ENCODE measurements at places on chromosomes 5 and 9.

GRCh38 chr5:169812786-169813185, 167.5 kb downstream of the INSYN2B start:
- no peak for DNase-seq

DNA sequence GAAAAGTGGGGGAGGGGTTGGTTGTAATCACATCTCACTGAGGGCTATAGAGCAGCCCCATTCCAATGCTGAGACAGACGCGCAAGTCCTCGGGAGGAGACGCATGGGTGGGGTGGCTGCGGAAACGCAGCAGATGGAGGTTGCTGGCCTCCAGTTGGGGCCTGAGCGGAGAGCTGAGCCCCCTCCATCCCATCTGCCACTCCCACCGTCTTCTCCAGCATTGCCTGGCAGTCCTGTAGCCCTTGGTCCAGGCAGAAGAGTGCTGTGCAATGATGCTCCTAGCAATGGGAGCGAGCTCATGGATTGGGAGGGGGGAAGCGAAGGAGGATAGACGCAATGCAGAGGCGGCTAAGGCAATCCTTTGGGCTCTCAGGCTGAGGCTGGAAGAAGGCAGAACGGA, 79.4 kb upstream of the GLRA1 start:
- no peak for DNase-seq

DNA sequence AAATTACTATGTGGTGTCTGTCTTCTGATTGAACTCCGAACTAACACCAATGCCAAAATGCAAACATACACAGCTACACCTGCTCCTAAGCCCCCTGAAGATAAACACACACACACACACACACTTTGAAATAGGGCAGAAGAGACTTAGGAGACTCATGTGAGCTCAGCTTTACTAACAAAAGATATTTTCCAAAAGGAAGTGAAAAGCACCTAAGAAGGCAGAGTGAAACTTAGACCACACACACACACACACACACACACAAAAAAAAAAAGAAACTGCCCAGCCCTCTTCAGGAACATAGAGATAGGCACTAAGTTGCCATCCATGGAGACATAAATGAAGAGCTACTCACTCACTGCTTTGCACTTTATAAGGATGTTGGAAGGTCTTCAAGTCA, 45.2 kb upstream of the APC start:
- no peak for DNase-seq

DNA sequence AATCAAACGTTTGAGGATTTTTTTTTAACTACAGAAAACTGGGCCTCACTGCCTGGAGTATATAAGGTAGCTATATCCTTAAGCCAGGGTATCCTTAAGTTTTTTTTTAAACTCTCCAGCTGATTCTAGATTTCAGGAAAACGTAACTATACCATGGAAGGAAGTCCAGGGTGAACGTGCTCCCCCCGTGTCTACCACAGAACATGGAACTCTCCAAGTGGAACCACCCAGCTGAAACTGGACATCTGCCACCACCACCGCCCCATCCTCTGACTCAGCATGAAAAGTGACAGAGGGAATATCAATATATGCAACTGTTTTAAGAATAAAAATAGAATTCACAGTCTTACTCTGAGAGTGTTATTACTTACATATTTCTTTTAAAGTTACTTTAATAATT, 61.3 kb downstream of the DROSHA start:
- no peak for DNase-seq

- peak; percentile 82 for DNase-seq
Observed at GRCh38 chr5:10563945-10564837, at the start of gene ANKRD33B. Gene ANKRD33B, plus strand, starts transcription at chr5:10564070. Its CDS starts 398 bp downstream, at chr5:10564468.

GRCh38 chr9:136754059-136754572, 3.9 kb downstream of the LCN8 start:
- no peak for DNase-seq

- DNase-seq, result no peak
Observed at GRCh38 chr5:9437741-9438240, 108.1 kb downstream of the SEMA5A start.

GRCh38 chr5:150645070-150645700, 4.7 kb downstream of the SYNPO start:
- DNase-seq, result no peak

GRCh38 chr5:133241179-133242092, 189.6 kb downstream of the HSPA4 start:
- DNase-seq, result no peak

DNA sequence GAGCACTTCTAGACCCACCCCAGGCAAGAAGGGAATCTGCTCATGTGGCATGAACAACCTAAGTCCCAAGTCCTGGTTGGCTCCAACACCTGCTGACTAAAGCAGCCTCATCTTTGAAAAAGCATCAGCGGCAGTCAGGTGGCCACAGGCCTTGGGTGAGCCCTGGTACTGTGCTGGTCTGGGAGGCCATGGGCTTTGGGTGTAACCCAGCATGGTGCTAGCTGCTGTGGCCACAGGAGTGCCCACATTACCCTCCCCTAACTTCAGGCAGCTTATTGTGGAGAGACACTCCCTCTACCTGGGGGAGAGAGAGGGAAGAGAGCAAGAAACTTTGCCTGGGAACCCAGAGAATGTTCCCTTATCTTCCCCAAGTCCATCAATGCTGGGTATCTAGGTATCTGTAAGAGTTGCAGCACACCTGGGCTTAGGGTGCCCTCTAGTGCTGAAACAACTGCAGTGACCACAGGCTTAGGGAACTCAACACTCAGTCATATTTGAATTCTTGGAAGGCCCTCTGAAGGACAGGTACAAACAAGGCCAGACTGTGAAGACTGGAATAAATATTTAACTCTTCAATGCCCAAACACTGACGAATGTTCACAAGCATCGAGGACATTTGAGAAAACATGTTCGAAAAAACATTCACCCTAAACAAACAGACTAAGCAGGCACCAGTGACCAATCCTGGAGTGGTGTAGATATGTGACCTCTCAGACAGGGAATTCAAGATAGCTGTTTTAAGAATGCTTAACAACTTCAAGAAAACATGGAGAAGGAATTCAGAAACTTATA, 69.9 kb upstream of the OR2K2 start:
- no peak for DNase-seq

- DNase-seq, result no peak
Observed at GRCh38 chr5:11429254-11429653, 475.0 kb downstream of the CTNND2 start.

DNA sequence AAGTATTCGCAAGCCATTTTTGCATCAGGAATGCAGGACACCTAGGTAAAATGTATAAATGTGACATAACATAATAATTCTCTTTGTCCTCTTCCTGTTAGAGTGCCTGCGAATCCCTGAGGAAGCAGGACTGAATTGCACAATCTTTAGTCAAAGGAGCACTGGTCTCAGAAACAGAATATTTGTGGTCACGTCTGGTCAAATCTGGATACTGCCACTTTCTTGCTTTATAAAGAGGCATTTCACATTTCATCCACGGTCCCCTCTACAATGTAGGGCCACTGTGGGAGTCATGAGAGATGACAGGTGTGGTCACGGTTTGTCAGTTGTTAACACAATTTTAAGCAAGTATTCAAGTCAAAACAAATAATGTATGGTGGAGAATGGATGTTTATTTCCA, 564.0 kb downstream of the IRX1 start:
- DNase-seq, result no peak

DNA sequence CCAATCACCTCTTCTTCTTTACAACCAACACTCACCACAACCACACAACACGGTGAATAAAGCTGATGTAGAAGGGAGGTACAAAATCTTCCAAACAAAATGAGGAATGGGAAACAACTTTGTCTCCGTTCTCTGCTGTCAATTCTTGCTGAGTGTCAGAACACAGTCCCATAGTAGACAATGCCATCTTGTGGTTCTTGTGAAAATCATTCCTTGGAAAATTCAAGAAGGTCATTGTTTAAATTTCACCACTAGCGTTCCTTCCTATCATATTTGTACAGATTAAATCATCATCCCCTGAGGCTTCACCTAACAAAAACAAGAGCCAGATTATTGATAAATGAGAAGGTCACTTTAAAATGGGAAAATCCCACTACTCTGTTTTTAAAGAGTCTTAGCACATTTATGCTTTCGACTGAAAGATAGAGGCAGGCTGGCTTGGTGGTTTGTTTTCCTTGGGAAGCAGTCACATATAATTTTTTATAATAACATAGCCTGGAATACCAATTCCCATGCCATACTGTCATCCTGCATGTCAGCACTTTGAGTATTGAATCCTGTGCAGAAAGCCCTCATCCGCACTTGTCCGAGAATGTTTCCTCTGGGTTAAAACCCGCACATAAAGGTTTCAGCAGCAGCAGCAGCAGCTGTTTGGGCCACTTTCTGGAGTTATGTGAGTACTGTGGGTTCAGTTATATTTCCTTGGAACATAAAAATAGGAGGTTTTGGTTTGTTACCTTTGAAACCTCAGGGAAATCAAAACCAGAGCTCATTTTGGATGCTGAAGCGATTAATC, 395.0 kb upstream of the SMARCA2 start:
- DNase-seq, result no peak

DNA sequence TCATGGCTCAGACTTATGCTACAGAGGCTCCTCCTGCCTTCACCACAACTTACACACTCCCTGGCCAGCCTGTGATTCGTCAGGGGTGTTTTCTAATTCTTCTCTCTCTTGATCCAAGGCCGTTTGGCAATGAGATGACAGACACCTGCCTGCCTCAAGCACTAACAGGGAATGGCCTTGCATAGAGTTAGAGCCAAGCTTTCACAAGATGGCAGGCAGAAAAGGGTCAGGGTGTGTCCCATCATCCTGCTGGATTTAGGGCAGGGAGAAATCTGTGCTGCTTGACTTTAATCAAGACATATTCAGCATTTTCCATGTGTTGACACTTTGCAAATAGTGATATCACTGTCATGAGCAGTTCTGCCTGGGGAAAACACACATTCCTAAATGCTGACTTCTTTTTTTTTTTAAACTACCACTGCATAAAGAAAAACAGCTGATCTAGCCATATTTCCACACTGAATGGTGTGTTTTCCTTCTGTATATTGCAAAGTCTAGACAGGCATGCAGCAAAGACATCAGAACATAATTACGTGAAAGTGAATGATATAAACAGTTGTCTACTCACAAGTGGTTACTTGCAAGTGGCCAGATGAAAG, 95.0 kb upstream of the SLC25A48 start:
- no peak for DNase-seq

- peak; percentile 49 for DNase-seq
Observed at GRCh38 chr9:136244122-136244968, 1.3 kb downstream of the QSOX2 start.

DNA sequence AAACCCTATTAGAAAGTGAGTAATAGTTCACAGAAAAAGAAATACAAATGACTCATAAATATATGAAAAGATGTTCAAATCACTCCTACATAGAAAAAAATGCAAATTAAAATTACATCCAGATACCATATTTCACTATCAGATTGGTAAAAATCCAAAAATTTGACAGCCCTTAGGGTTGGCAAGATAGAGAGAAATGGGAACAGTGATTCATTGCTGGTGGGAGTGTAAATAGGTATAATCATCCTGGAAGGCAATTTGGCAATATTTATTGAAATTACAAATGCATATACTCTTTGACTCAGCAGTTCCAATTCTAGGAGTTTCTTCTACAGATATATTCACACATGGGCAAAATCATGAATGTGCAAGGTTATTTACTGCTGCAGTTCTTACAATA, 273.5 kb downstream of the NR2F1-AS1 start:
- no peak for DNase-seq

DNA sequence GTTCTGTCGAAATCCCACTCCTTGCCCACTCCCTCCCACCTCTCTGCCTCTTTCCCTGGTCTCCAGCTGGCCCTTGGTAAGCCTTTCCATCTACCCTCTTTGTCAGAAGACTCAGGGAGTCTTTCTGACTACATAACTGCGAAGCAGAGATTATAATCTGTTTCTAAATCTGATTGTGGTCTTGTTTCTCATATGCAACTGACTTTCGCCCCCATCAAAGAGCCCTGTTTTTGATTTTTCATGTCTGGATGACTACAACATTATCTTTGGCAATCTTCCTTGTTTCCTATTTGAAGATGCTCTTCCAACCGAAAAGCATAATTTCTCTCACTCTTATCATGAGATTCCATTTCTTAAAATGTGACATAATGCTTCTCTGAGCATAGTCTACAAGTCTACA, 218.2 kb upstream of the ADAMTSL1 start:
- no peak for DNase-seq

DNA sequence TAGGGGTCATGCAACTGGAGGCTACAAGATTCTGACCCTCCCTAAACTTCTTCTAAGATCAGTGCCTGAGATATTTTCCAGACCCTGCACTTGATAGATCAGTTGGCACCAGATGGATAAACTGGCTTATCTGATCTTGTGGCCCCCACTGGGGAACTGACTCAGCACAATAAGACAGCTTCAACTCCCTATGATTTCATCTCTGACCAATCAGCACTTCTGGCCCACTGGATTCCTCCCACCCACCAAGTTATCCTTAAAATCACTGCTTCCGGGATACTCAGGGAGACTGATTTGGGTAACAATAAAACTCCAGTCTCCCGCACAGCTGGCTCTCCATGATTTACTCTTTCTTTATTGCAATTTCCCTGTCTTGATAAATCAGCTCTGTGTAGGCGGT, 2180.4 kb upstream of the WWC1 start:
- DNase-seq, result no peak

- DNase-seq, result no peak
Observed at GRCh38 chr5:111641533-111642233, 115.3 kb downstream of the NREP start.

DNA sequence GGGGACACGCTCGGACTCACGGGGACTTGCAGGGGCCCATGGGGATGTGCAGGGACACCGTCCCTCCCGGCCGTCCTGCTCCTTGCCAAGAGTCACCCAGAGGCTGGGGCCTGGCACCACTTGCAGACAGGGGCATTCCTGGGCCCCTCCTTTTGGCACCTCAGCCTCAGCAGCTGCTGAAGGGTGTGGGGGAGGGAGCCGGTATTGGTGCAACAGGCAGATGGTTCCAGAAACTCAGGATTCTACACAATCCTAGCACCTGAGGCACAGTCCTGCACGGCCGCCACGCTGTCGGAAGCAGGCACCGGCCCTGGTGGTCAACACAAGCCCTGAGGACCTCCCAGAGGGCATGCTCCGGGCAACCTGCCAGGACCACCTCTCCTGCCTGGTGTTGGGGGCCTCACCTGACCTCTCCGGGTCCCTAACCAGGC, 19.3 kb upstream of the SLC12A7 start:
- no peak for DNase-seq

DNA sequence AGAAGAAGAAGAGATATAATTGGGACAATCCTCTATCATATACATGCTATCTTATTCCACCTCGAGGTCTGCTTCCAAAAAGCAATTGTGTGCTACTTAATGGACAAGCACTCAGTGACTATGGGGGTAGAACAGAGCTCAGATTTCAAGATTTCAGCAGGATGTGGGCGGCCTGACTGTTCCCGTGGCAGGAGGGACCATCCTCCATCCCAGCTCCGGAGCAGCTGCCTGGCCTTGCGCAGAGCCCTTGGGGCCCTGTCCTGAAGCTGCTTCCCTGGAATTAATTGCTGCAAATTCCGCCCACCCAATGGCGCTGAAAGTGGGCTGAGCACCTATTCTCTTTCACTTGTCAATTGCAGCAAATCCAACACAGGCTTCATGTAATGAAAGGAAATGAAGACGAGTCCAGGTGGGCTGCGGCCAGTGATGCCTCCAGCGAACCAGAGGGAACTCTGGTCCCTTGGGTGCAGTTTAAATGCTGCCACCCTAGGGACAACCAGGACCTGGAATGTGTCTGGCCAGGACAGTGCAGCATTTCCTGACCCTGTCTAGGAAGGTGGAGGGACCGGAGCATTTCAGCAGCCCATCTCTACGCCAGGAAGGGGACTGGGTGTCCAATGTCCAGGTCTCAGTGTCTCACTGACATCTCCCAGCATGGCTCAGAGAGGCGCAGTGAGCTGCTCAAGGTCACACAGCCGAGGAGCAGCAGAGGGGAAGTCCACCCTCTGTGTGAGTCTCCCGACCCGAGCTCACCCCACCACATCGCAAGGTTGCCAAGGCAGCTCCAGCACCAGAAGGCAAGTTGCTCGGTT, 50.5 kb upstream of the FCN1 start:
- DNase-seq, result no peak
